Stimulated activated CD8-positive, alpha-beta memory T cell treated with anti-CD3 and anti-CD28 coated beads, Interleukin-15, amount 100 ng/mL, for 4 hours (primary cell): ENCODE measurements at places on chromosomes 3 and 15.

- no peak for DNase-seq
Observed at GRCh38 chr3:194994551-194994981, 276.4 kb downstream of the XXYLT1 start.

GRCh38 chr3:14329116-14329830, 73.1 kb upstream of the SLC6A6 start:
- no peak for DNase-seq

DNA sequence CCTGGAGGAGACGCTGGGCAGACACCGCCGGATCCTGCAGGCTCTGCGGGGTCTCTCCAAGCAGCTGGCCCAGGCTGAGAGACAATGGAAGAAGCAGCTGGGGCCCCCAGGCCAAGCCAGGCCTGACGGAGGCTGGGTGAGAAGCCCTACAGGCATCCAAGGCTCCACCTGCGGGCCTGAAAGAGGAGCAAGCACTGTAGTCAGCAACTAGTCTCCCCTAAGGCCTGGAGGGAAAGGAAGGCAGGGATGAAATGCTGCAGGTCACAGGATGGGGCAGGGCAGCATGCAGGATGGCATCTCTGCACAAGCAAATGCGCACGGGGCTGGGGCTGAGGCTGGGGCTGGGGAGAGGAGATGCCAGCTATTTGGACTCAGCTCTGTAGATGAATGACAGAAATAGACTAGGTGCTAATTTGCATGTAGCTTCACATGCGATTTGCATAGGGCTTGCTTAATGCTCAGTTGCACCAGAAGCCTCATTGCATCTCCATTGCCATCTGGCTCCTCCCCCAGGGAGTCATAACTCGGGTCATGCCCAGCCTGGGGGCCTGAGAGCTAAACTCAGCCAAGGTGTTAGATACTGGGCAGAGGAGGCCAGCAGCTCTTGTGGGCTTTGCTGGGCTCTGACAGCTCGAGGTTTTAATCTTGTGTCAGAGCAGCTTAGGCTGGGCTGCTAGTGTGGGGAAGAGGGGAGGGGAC, 5.2 kb upstream of the CPLX3 start:
- no peak for DNase-seq

GRCh38 chr3:184239708-184240107, 9.1 kb downstream of the ALG3 start:
- DNase-seq: no peak

DNA sequence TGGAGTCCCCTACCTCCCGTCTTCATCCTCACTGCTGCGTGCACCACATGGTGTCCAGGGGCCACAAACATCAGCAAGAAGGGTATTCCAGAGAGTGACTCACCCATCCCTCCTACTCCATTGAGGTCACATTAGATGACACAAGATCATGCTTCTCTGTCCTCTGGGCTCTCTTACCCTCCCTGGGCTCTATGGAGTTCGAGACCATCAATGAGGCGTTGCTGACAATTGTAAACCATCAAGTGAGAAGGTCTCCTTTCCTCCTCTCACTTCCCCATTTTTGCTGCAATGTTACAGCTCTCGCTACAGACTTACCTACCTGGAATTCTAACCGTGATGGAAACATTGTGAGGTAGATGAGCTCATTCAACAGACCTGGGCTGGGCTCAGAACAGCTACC, 51.7 kb downstream of the HMCES start:
- DNase-seq: no peak

DNA sequence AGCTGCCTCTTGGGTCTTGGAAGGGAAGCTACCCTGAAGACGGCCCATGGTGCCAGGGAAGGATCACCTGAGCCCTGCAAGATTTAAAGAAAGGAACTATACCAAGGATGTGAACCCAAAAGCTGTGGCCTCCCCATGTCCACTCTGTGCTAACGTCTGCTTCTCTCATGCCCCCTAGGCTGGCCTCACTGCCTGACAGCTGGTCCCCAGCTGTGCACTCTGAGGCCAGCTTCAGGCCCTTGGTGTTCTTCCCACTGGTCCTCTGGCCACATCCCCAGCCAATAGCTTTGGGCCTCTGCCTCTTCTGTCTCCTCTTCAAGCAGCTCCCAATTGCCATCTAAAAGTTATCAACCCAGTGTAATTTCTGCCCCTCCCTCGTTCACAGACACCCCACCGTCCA, 5.2 kb upstream of the LRRK1 start:
- no peak for DNase-seq

- no peak for DNase-seq
Observed at GRCh38 chr3:178966299-178967176, 105.1 kb downstream of the ZMAT3 start.

- no peak for DNase-seq
Observed at GRCh38 chr3:157132936-157133335, 27.0 kb downstream of the CCNL1 start.

DNA sequence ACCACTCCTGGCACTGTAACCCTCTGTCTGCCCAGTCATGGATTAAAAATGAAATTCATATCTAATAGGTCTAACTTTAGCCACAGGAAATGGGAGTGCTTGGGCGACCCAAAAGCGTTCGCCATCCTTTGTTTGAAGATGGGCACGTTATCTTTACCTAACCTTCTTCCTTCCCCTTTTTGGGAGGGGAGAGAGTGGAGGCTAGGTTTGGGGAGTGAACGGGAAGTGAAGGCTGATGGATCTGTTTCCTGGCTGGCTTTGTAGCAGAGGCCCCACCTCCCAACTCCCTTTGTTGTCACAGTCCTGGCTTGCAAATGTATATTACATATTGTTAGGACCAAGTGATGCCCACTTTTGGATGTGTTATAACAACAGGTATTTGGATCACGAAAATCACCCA, 98.1 kb upstream of the ARHGEF3 start:
- no peak for DNase-seq

GRCh38 chr15:68313501-68314410, 36.2 kb downstream of the FEM1B start:
- DNase-seq: no peak

- DNase-seq: no peak
Observed at GRCh38 chr3:126969586-126969985, 13.3 kb upstream of the PLXNA1 start.

GRCh38 chr15:53611145-53611920, 148.1 kb downstream of the WDR72 start:
- no peak for DNase-seq

DNA sequence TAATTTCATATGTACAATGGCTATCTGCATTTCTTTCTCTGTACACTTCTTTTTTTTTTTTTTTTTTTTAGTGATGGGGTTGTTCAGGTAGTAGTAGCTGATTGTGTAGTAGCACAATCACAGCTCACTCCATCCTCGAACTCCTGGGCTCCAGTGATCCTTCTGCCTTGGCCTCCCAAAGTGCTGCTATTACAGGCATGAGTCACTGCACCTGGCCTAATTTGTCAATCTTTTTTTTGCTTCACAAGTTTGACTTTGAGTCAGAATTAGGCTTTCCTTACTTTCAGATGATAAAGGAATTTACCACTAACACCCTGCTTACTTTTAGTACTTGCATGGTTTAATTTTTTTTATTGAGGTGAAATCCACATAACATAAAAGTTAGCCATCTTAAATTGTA, 28.0 kb downstream of the MAP1A start:
- DNase-seq: no peak

DNA sequence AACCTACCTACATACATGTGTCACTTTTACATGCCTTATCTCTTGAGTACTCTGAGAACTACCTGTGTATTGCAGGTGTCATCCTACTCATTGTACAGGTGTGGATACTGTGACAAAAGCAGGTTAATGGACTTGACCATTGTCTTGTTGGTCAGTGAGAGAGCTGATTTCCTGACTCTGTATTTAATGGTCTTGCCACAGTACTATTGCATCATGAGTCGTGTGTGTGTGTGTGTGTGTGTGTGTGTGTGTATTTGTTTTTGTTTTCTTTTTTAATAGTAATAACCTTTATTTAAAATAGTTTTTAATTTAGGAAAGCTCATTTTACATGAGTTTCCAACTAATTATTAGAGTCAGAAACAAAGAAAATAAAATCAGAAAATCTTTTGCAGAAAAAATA, 7.7 kb downstream of the SELENOT start:
- no peak for DNase-seq

- no peak for DNase-seq
Observed at GRCh38 chr3:125069968-125070745, 14.4 kb upstream of the HEG1 start.
